ENCODE measurements at places on chromosomes 3 and 15.

- DNase-seq = no peak
These were observed 32.9 kb downstream of the PCYT1A start for GRCh38 chr3:196254376-196255283.

DNA sequence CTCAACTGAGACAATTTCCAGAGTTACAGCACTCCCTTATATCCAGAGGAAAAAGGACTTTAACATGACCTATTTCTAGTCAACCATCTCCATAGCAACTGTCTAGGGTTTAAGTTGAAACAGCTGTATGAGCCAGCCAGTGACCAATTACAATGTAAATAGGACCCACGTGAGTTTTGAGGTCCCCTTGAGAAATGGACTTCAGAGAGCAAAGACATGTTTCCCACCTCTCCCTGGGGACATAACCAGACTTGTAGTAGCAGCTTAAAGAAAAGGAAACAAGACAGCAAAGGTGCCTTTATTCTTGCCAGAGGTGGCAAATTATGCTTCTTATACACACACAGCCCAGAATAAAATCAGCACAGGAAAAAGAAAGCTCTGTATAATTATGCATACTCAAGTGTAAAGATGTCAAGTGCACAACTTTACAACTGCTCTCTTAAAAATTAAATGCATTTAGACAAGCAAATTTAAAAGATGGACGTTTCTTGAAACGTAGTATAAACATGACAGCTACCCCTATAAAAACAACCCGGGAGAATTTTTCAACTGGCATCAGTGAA lies 40.2 kb downstream of the SUMF1 start:
- peak; percentile 0 for DNase-seq

- no peak for DNase-seq
These were observed 275.5 kb downstream of the MECOM start for GRCh38 chr3:169387751-169388696.

DNA sequence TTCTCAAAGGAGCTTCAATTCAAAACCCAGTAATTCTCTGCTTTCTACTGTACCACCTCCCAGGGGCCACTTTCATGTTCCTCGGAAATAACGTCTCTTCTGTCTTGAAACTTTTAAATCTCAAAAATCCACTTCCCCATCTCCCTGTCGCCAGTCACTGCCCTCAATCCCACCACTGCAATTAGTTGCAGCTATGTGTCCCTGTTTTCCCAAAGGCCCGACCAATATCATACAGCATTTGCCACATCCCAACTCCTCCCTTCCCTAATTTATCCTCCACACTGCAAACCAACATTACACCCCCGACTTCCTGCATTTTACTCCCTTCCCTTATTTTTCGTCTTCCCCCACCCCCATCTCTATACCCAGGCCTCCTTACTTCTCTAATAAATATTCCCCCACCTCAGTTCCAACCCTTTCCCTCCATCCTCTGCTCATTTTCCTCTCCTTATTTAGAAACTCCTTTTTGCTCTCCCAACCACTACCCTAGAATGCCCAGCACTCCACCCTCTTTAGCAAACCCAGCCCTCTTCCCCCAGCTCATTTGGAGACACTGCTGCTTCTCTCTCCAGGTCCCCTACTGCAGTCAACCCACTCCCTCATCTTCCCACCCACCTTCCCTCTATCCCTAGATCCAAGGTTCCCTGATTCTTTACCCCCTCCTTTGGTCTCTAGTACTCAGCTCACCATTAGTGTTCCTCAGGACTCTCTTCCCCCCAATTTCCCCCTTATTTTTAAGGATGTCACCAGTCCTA lies 1.1 kb downstream of the NPTN start:
- DNase-seq = no peak

DNA sequence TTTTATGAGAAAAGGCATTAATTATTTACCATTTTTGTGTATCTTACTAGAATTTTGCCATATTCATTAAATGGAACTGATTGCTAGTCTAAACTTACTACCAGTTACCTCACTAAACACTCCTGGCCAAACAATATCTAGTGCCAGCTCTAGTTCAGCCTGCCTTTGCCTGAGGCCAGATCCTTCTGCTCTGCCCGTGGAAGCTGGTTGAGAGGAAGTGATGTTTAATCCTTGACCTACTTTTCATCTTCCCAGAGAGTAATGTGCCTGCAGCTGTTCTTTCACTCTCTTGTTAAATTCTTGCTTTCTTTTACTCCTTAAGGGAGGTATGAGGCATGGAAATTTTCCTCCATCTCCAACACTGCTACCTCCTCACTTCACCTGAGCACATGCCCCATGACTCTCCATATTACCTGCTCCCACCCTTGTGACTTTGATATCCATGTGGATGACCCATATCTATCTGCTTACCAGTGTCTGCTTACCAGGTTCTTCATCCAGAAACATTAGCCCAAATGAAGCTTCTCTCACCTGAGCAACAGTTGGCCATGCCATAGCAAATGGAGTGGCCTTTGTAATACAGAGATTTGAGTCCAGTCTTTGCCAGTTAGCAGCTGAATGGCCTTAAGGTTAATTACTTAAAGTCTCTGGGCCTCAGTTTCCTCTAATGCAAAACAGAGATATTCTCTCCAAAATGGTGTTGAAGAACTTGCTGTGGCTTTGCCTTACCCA lies 53.4 kb downstream of the UBE2E1 start:
- no peak for DNase-seq

DNA sequence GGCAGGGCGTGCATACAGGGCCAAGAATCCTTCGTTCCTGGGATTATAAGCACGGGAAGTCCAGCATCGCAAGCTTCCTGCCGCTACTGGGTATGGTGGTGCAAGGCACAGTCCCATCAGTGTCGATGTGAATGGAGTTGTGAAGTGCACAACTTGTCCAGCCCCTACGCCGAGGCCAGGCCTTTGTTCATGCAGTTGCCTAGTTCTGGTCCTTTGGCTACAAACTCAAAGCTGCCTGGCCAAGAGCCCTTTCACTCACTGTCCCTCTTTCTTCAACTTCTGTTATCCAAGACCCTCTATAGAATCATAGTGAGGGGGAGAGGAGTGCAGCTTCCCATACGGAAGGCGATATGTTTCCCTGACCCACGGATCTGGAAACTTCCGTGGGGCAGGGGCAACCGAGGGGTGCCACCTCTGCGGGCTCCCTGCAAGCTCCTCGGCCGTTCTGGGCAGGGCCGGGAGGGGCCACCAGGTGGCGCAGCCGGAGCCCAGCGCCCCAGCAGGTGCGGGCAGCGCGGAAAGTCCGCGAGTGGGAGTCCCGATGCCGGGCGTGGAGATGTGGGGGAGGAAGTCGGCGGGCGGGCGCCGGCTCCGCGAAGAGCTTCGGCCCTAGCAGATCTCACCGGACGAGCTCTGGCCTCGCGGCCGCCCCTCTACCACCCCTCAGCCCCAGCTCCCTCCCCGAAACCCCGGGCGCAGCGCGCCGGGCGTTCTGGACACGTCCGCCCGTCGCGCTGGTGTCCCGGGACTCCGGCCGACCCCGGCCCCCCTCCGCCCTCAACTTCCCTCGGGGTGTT lies 693 bp downstream of the RASGRP1 start:
- peak; percentile 46 for DNase-seq

Data from NCI-H2171 treated with DMSO at 0.1 percent for 48 hours (cell line).